ENCODE measurements at places on chromosomes 3 and 15.

DNA sequence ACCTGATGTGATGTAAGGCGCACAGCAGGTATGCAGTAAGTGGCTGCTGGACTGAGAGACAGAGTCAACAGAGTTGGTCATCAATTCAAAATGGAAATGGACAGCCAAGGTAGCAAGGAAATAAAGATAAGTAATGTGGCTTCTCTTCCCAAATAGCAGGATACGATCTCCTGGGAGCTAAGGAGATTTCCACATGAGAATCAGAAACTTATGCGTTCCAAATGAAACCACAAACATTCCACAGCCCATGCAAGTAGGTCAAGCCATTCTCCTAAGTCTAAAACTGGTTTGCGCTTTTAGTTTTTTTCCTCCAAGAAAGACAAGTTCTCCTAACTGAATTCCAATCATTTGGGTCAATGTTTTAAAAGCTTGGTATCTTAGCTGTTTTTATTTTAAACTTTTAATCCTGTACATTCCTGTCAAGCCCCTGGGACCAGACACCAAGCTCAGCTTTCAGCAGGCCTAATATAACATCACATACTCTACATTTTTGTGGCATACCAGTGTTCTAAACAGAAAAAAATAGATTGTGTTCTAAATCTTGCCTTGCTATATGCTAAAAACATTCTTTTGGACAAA lies 73.7 kb upstream of the TSPAN3 start:
- no peak for DNase-seq

DNA sequence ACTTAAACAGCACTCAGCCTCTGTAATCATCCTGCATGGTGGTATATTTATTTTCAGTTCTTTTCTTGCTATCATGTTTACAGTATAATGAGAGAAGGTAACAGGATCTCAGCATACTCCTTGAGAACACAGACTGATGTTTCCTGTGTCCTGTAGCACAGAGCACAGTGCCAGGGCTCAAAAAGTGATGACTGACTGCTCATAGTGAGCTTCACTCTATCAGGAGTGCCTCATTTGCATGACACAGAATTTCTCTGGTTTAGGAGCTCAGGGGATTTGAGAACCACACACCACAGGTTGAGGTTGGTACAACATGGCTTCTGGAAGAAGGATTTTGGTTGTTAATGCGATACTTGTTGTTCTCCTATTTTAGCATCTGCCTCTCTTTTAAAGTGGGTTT lies 68.5 kb upstream of the SLC2A2 start:
- DNase-seq: no peak

DNA sequence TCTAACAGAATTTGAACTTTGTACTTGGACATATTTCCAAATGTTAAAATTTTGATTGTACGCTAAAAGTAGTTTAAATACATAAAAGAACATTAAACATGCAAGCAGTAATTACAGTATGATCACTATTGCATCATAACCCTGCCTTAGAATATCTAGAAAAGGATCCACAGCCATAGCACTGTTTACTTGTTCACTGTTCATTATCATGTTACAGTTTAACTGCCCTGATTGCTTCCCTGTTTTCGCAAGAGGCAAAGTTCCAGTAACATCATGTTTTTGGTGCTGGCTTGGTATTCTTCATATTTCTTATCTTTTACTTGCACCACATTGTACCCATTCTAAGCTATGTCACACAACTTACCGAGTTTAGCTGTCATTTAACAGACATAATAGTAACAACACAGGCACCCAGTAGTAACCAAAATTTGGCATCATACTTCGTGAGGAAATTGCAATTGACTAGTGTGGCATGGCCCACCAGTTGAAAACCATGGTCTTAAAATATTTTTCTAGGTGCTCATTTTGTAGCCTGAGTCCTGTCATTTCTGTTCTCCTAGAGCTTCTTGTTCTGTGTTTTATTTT lies 13.3 kb upstream of the TMEM87A start:
- no peak for DNase-seq

- no peak for DNase-seq
These were observed 13.2 kb downstream of the CYP19A1 start for GRCh38 chr15:51325167-51325566.

- no peak for DNase-seq
These were observed 125.6 kb downstream of the ETFA start for GRCh38 chr15:76185716-76186115.

DNA sequence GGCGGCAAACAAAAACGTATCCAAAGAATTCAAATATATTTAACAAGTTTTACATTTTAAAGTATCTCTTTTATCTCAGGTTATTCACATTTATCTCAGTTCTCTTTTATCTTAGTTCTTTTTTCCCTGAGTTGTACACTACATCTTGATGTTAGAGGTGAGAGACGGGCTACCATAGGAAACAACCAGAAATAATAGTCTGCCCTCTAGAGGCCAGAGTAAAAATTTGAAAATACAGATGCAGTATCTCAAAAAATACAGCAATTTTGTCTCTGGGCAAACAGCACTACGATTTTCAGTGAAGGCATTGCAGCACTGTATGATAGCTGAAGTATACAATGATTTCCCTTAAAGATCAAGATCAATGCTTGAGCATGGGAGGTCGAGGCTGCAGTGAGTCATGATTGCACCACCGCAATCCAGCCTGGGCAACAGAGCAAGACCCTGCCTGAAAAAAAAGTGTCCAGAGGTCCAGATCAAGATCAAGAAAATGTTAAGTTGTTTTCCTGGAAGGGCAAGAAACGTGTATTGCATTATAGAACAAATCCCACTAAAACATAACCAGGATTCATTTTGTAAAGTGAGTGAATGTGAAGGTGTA lies 82.6 kb upstream of the ATP11B start:
- DNase-seq: no peak

- DNase-seq: no peak
These were observed 68.7 kb downstream of the SRGAP3 start for GRCh38 chr3:9180764-9181117.

- no peak for DNase-seq
These were observed 300.2 kb upstream of the SLCO3A1 start for GRCh38 chr15:91553196-91553854.

GRCh38 chr3:192077795-192078497 lies 617.0 kb downstream of the PYDC2 start:
- no peak for DNase-seq

DNA sequence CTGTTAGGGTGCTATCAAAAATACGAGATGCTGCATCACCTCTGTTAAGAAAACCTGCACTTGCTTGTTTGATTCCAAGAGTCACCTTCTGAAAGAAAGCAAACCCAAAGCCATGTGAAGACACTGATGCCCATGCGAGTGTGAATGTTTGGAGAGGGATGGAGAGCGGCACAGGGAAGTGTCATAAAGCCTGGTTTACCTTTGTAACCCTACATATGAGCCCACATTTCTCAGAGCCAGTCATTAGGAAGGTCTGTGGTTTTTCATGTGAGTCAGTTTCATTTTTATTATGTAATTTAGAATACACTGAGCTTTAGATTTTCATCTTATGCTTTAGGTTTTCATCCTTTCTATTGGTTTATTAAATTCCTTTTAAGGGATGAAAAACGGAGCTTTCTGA lies 896.8 kb downstream of the ROBO1 start:
- DNase-seq: no peak

- no peak for DNase-seq
These were observed 184.9 kb downstream of the APBA2 start for GRCh38 chr15:29070471-29071231.

DNA sequence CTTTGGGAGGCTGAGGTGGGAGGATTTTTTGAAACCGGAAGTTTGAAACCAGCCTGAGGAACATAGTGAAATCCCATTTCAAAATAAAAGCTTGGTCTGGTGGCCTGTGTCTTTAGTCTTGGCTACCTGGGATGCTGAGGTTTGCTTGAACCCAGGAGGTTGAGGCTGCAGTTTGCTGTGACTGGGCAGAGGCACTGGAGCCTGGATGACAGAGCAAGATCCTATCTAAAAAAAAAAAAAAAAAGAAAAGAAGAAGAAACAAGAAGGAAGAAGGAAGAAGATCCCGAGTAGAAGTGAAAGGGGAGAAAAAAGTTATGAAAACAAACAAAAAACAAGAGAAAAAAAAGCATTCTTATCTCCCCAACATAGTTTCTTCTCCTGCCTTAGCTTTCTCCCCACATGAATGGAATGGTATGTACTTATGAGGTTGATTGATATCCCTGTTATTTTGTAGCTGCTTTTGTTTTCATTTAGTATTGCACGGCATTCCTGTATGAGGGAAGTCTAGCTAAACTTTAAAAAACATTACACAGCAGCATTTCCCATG lies 42.4 kb downstream of the TMEM40 start:
- DNase-seq: no peak

GRCh38 chr3:37130984-37131859 lies 43.2 kb downstream of the LRRFIP2 start:
- DNase-seq: no peak

GRCh38 chr3:40908612-40909011 lies 290.7 kb upstream of the CTNNB1 start:
- no peak for DNase-seq

DNA sequence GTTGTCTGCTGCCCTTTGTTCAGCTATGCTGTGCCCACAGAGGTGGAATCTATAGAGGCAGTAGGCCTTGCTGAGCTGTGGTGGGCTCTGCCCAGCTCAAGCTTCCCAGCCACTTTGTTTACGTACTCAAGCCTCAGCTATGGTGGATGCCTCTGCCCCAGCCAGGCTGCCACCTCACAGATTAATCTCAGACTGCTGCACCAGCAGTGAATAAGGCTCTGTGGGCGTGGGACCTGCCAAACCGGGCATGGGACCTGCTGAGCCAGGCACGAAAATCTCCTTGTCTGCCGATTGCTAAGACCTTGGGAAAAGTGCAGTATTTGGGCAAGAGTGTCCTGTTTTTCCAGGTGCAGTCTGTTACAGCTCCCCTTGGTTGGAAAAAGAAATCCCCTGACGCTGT lies 26.8 kb downstream of the SLITRK3 start:
- DNase-seq: no peak

- DNase-seq: no peak
These were observed 31.5 kb upstream of the LAMP3 start for GRCh38 chr3:183193762-183194689.

- DNase-seq: no peak
These were observed 13.7 kb upstream of the PARP6 start for GRCh38 chr15:72285927-72286516.

All from omental fat pad (tissue), 4 donors.